ENCODE measurements at places on chromosomes 11 and 22.

GRCh38 chr11:2519517-2519861 lies 74.7 kb downstream of the KCNQ1 start:
- DNase-seq: no peak

DNA sequence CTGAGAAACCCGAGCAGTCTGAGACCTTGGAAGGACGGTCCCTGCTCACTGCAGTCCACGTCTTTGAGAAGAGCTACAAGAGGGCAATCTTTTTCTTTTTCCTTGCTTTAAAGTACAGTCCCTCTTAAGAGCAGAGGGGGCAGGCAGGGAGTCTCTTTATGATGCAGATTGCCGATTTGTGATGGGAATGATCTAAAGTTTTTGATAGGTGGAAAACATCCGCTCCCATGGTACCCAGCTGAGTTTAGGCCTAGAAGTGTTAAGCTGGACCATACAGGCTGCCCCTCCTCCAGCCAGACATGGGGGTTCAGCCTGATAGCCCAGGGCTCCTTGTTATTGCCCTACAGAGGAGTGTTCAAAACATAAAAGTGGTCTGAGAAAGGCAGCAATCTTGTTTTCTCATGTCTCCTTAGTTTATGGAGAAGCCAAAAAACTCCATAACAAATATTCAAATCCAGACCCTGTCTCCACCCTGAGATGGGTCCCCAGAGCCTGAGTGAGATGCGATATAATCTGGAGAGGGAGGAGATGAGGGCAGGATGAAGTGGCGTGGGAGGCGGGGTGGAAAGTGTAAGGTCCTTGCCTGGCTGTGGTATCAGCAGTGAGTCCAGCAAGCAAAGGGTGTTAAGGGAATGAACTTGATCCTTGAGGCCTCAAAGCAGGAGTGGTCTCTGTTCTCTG lies 135.1 kb downstream of the FDX1 start:
- DNase-seq: no peak

DNA sequence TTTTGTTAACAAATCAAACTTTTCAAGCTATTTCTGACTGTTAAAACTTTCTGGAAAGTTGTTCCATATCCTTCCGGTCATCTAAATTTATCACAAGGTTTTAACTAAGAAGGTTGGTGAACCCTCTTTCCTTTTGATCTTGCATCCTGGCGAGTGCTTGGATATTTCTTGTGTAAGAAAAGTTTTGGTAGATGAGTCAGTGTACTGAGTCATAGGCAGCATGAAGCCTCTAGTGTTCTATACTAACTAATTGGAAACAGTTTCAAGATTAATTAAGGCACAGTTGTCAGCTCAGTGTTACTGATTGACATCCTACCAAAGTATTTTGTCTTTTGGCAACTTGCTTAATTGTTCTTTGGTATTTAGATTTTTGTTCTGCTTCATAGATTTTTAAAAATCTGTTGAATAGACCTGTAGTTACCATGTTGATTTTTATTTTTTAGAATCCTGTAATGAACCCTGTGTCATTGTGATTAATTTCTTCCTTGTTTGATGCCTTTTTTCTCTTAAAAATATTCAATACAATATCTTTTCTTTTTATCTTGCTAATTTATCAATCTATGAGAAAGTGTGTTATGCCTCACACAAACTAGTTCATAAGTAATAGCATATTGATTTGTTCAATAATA lies 38.0 kb downstream of the METTL15 start:
- no peak for DNase-seq

DNA sequence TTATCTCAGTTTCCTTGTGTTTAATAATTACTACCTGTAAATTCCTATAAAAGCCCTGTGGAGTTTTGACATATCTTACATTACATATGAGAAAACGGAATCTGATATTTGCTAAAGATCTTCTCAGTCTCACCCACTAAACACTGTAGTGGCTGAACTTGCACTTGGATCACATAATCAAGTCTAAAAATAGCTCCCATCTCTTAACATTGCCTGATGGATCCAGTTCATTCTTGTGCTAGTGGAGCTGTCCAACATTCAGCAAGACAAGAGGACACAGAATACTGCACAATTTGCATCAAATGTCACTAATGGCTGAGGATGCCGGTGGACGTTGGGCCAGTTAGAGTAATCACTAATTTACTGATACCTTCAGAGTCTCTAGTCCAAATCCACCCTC lies 569.9 kb upstream of the ANO5 start:
- no peak for DNase-seq

GRCh38 chr11:95728790-95729189 lies 60.8 kb downstream of the FAM76B start:
- no peak for DNase-seq

DNA sequence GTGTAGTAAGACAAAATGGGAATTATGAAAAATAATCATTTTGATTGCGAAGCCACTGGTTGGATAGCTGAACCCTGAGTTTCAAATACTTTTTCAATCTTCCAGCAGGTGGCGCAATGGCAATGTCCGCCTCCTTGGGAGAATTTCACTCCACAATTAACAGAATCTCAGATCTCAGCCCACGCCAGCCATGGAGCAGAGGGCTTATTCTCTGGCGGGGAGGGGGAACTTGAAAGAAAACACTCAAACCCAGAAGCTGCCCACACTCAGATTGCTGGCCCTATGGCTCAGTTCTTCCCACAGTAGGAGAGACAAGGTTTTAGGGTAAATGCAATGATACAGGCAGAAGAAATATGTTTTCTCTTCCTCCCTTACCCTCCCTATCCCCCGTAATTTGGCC lies 38.7 kb upstream of the RCN1 start:
- DNase-seq: peak; percentile 3

DNA sequence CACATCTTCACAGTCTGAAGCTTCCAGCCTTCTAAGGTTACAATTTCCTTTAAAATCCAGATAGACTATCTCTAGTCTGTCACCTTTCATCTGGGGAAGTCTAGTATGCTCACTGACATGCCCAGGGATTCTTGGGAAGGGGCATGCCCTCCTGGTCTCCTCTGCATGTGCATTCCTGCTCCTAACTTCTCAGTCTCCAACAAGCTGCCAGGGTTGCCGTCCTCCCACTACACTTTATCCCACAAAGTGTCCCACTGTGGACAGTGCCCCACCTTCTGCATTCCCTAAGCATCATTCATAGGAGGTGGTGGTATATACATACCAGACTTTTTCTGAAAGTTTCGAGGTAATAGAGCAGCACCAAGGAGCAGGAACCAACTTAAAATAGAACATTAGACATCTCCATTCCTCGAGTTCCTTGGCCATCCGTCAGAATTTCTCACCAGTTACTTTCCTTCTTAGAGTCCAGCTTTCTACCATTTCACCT lies 28.7 kb downstream of the EIF3F start:
- DNase-seq: no peak

GRCh38 chr11:129308241-129308865 lies 67.3 kb upstream of the BARX2 start:
- no peak for DNase-seq

GRCh38 chr22:33350491-33350890 lies 292.3 kb upstream of the SYN3 start:
- DNase-seq: no peak

GRCh38 chr22:19970479-19971275 lies 29.1 kb upstream of the TXNRD2 start:
- peak; percentile 77 for DNase-seq

DNA sequence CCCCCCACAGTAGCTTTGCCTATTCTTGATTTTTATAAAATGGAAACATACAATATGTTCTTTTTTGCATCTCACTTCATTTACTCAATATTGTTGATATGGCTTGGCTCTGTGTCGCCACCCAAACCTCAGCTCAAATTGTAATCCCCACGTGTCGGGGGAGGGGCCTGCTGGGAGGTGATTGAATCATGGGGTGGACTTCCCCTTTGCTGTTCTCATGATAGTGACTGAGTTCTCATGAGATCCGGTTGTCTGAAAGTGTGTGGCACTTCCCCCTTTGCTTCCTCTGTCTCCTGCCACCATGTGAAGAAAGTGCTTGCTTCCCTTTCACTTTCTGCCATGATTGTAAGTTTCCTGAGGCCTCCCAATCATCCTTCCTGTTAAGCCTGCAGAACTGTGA lies 431.3 kb downstream of the MN1 start:
- no peak for DNase-seq

DNA sequence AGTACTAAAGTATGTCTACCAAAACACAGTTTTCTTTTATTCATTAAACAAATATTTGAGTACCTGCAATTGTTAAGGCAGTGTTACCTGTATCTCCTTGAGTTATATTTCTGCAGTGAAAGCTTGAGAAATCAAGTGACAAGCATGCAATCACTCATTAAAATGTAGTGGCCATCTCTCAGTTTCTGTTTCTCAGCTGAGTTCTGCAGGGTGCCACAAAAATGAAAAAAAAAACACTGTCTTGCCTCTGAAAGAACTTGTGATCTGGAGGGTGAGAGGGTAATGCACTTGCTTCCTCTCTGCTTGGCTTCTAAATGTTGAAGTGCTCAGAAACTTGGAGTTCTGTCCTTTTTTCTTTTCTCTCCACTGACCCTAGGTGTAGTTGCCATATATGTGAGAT lies 6.8 kb downstream of the QSER1 start:
- DNase-seq: no peak

DNA sequence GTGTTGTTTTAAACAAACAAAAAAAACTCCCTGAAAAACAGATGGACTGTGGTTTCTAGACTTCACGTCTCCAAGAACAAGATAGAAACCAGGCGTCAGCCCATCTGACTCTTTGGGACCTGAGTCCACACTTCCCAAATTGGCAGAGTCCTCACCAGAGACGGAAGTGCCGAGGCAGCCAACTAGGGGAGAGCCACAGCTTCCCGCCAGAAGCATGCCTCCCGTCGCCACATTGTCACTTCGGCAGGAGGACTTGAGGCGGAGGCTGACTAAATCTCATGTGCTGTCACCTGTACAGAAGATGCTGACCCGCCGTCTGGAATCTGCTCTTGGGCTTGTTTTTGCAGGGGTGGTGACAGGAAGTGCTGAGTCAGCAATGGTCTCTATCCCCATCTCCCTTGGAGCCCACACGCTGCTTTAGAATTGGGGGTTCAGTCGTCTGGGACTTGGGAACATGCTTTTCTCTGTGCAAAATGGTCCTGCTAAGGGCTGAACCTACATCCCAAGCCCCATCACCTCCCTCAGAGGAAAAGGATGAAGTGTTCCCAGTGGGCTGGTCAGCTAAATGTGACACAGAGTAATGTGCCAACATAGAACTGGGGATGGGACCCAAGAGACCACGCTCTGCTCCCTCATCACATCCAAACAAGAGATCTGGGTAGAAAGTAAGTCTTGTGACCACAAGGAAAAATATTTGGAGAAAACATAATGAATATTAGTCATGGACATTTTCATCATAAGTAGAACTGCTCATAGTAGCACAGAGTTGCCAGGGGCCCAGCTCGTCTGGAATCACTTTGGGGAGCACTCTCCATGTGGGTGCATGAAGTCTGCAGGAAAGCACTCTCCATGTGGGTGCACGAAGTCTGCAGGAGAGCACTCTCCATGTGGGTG lies 152.9 kb downstream of the SNX19 start:
- no peak for DNase-seq

DNA sequence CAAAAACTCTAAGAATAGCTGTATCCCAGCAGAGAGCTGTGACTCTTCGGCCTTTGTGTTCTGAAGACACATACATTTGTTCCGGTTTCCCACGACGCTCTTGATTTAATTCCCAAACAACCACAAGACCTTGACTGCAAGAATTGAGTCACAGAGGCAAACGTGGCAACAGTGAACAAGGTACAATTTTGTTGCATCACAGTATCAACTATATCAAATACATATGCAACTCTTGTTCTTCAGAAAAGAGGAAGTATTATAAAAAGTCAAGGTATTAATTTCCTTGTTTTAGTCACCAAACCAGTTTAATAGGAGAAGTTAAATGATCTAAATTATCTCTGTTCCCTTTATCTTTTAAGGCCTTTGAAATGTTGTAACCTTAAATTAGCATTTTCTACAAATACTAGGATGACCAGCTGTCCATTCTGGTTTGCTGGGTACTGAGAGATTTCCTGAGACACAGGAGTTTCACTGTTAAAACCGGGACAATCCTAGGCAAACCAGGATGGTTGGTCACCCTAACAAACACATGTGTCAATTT lies 11.1 kb downstream of the HPS5 start:
- DNase-seq: no peak

GRCh38 chr11:65891219-65892136 lies 1.0 kb downstream of the CCDC85B start:
- no peak for DNase-seq

GRCh38 chr22:17960695-17961445 lies 63.5 kb downstream of the MICAL3 start:
- DNase-seq: no peak

- DNase-seq: no peak
Measured at GRCh38 chr11:62427630-62428233, 8.9 kb downstream of the SCGB1A1 start.

DNA sequence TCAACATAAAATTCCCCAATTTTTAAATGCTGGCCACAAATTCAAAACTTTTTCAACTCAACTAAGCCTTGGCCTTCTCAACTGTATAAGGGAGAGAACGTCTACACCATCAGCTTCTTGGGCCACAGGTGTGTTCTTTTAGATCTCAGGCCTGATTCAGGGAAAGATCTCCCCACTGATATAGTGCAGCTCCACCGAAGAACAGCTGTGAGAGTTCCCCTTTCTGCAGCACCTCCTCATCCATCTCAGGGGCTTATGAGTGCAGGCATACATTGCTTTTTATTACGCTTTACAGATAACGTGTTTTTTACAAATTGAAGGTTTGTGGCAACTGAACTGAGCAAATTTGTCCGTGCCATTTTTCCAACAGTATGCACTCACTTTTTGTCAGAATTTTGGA lies 8.0 kb upstream of the CD82 start:
- DNase-seq: no peak

- DNase-seq: no peak
Measured at GRCh38 chr11:19519912-19520641, 192.6 kb upstream of the NAV2 start.

GRCh38 chr11:120977266-120978137 lies 46.4 kb upstream of the TBCEL start:
- DNase-seq: no peak
